Lower lobe of right lung (tissue), 2 donors: ENCODE measurements at places on chromosomes 3 and 15. TPM values are rescaled to one million over a fixed set of nuclear protein-coding genes. Genes with fewer than 3 reads are reported as not detected.

Gene CCR4
- 0.92 TPM for total RNA-seq

Gene CHST2
- total RNA-seq = 6.2 TPM

Gene CDHR4
- total RNA-seq = 9.6 TPM

Gene KBTBD13
- not detected for total RNA-seq

DNA sequence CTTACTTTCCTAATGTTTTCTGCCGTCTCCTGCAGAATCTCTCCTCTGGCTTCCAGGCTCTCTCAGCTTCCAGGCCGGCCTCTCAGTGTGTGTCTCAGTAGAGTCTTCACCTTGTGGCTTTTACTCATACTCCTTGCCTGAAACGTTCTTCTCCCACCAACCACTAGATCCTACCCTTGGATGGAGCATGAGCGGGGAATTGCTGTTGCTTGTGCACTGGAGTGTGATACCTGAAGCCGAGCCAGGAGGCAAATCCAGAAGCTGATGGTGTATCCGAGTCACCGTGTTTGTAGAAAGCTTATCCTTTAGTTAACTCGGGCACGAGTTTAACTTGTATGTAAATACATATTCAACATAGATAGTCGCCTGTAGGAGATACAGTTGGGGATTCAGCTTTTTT is 285.0 kb upstream of the C2CD4B start:
- DNase-seq = no peak

DNA sequence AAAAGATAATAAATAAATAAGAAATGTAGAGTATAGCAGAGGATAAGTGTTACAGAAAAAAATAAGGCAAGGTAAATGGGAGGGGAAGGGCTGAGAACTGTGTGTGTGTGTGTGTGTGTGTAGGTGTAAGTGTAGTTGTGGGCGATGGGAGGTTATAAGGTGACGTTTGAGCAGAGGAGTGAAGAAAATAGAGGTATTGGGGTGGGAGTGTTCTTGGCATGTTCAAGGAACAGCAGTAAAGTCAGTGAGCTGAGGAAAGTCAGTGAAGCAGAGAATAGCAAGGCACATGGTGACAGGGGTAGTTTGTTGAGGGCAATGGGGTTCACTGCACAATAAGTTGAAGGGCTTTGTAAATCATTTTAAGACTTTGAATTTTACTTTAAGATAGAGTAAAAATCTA is 30.9 kb upstream of the ZNF148 start:
- DNase-seq = no peak

DNA sequence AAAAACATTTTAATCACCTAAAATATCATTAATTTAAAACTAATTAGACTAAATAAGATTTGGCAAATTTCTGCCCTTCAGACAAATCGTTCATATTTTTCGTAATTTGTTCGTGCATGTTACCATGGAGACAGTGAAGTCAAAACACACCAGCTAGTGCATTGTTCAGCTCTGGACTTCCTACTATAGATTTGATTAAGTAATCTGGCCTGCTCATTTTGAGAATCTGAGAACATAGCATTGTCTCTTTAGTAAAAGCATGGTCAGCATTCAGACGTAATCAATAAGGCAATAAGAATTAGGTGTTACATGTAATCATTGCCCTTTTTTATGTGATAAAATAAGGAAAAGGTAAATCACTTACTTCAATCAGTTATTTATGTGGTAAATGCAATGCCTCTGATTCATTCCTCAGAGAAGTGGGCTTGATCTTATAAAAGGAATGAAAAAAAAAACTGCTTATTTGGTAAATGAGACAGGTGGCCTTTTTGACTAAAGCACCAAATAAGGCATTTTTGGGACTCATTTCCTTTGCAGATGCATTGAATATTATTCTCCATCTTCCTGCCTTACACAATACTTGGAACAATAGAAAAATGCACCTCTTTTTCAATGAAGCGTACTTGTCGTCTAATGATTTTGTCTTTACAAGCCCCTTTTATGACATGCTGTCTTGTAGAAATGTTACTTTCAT is 84.5 kb upstream of the FNDC3B start:
- no peak for DNase-seq

- peak; percentile 64 for DNase-seq
Observed at GRCh38 chr3:51681453-51681852, 10.4 kb downstream of the TEX264 start.

- peak; percentile 84 for DNase-seq
Observed at GRCh38 chr3:53109891-53110771, 20.1 kb downstream of the RFT1 start.

GRCh38 chr3:129033633-129034321 is 26.8 kb upstream of the GP9 start:
- DNase-seq = no peak

GRCh38 chr3:157785102-157785826 is 282.0 kb upstream of the VEPH1 start:
- DNase-seq = no peak

GRCh38 chr3:62261121-62261520 is 112.2 kb downstream of the FEZF2 start:
- no peak for DNase-seq

DNA sequence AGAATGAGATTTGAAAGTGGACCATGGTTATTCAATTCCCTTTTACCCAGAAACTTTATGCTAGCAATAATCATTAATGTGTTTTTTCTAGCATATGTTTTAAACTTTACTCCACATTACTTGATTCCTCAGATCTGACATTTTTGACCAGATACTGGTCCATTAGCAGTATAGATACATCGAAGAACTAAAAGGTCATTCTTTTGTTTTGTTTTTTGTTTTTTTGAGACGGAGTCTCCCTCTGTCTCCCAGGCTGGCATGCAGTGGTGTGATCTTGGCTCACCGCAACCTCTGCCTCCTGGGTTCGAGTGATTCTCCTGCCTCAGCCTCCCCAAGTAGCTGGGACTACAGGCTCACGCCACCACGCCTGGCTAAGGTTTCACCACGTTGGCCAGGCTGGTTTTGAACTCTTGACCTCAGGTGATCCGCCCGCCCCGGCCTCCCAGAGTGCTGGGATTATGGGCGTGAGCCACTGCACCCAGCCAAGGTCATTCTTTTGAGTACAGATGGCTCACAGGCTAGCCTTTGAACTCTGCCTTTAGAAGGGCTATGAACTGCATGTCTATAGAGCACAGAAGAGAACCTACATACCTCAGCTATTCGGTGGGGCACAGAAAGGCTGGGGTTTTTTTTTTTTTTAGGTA is 28.6 kb downstream of the CHP1 start:
- DNase-seq = no peak

GRCh38 chr3:8366219-8366810 is 135.3 kb upstream of the LMCD1 start:
- no peak for DNase-seq

GRCh38 chr3:192731233-192731632 is 3.9 kb upstream of the FGF12 start:
- DNase-seq = no peak

GRCh38 chr3:184741259-184741556 is 29.3 kb upstream of the MAGEF1 start:
- no peak for DNase-seq

DNA sequence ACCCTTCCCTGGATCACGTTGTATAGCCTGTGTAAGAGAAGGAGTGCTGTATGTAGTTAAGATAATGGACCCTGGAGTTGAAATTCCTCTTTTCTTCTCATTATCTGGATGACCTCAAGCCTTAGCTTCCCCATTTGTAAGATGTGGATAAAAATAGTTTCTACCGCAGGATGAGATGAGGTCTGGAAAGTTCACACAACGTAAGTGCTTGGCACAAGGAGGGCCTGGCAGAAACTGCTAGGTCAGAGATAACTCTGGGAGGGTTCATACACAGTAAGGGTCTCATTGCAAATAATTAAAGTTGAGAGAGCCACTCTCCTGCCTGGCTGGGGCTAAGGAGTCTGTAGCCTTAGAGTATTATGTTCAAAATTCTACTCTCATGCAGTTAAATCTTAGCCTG is 214.4 kb downstream of the LRTM1 start:
- DNase-seq = no peak
